ENCODE measurements at places on chromosomes 2 and 18.
A peak's percentile ranks its signal among the peaks of the same experiment; 100 is the strongest.

- no peak for DNase-seq
Observed at GRCh38 chr2:163859951-163860350, 124.1 kb upstream of the FIGN start.

DNA sequence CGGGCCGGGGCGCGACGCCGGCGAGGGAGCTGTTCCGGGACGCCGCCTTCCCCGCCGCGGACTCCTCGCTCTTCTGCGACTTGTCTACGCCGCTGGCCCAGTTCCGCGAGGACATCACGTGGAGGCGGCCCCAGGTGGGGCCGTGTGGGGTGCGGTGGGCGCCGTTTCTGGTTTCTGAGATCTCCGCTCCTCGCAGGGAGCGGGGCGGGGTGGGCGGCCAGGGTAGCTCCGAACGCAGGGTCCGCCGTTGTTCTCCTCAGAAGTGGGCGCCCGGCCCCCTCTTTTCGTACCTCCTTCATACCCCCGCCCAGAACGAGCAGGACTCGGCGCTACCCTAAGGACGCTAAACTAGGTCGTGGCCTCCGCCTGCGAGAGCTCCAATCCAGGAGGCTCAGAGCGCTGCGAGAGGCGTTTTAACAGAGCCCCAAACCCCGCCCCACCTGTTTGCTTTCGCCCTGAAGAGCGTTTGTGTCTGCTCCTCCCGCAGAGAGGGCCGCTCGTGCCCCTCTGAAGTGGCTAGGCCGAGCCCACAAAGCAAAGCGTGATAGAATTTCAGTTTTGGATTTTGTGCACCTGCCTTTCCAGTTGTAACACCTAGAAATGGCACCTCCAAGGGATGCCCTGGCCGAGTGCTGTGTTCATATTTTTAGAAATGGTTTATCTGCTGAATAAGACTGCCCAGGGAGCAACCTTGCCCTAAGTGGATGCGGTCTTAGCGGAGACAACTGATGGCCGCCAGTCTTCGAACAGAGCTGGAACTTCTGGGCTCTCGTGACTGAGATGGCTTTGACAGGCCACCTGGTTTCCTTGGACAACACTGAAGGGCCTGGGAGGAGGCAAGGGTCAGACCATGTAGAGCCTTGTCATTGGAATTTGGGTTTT is 626 bp downstream of the CAPN10 start:
- DNase-seq, result no peak

GRCh38 chr2:46845542-46846486 is 69.8 kb downstream of the MCFD2 start:
- no peak for DNase-seq

GRCh38 chr2:7771781-7772180 is 854.6 kb downstream of the RNF144A start:
- DNase-seq, result no peak

GRCh38 chr2:218010140-218010983 is 7.6 kb upstream of the TNS1 start:
- peak; percentile 74 for DNase-seq

DNA sequence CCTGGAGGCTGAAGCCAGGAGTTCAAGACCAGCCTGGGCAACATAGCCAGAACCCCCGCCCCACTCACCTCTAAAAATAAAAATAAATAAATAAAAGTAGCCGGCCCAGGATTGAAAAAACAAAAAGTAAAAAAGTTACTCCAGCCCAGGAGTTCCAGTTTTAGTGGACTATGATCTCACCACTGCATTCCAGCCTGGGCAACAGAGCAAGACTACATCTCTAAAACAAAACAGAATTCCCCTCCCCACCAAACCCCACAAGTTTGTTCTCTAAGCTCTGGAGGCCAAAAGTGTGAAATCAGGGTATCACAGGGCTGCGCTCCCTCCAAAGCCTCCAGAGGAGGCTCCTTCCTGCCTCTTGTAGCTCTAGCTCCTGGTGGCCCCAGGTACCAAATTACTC is 1.7 kb downstream of the D2HGDH start:
- DNase-seq, result no peak

GRCh38 chr2:223511168-223511567 is 91.0 kb downstream of the SCG2 start:
- no peak for DNase-seq
